ENCODE measurements at places on chromosomes 3 and 15.

DNA sequence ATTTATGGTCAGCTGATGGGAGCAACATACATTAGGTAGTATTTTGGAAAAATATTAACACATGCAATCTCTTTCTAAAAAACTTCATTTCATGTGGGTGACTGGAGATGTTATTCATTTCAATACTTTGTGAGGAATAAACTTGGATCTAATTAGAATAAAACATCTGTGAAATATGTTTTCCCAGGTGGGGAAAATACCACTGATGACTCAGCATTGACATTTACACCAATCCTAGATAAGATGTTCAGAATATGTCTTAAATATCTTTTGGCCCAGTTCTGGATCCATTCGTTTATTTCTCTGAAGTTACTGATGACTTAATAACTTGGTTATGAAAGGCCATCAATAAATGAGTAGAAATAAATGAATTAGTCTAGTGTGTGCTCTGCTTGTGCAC lies 247.6 kb downstream of the CHST2 start:
- no peak for DNase-seq

GRCh38 chr15:70165716-70166284 lies 68.1 kb upstream of the TLE3 start:
- no peak for DNase-seq

DNA sequence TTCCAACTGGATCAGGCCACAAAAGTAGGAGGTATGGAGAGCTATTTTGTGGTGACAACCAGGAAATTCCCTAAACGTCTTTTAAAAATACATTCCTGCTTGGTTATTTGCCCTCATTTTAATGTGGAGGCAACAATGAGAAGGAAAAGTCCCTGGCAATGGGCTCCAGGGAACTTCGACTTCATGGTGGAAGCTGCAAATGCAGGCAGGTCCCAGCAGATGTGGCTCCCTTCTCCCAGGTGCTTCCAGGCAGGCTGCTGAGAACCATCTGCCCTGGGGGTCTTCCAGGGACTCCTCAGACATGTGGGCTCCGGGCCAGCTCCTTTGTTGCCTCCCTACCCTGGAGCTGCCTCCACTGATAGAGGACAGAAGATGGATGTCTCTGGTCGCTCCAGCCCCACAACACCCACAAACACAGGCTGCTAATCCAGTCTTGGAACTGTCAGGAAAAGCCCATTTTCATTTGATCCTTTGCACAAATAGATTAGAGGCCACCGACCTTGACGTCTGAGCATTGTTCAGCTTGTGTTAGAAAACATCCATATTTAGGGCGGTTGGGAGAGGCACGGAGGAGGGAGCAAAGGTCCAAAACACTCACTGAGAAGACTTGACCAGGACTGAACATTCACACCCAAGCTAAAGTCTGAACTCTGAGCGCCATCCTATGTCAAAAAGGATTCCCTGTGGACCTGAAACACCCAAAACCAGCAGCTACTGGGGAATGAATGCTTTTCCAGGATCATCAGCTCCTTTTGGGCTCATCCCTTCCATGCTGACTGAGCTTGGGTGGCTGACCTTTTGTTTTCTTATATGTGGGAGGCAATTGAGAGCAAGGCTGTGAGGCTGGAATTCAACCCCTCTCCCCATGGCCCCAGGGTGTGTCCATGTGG lies 30.2 kb upstream of the SLCO2A1 start:
- DNase-seq, result no peak

- no peak for DNase-seq
Observed at GRCh38 chr3:197942956-197943556, 6.9 kb upstream of the RPL35A start.
